ENCODE measurements at places on chromosomes 11 and 22. TPM values are rescaled to one million over a fixed set of nuclear protein-coding genes. Genes with fewer than 3 reads are reported as not detected.

Gene TSPAN18
- total RNA-seq, result 2.1 TPM

Gene PATE2
- not detected for total RNA-seq

Gene OR6T1
- not detected for total RNA-seq

Gene MRPL49
- total RNA-seq, result 34.2 TPM

Gene GGT5
- 24.9 TPM for total RNA-seq

Gene TYMP
- 29.8 TPM for total RNA-seq

Gene PGA3
- total RNA-seq, result not detected

Gene PLEKHB1
- total RNA-seq, result 22.4 TPM

Gene CCDC134
- total RNA-seq, result 3.1 TPM

Gene FUT4
- total RNA-seq, result 10.5 TPM

Gene OPCML
- not detected for total RNA-seq

Gene HBD
- not detected for total RNA-seq

Gene MS4A8
- 6.5 TPM for total RNA-seq

Measured in body of pancreas (tissue), 4 donors.